Right lung (tissue), 10 donors: ENCODE measurements at places on chromosomes 5 and 9. TPM values are rescaled to one million over a fixed set of nuclear protein-coding genes. Genes with fewer than 3 reads are reported as not detected.

Gene FOXD4L5
- polyA plus RNA-seq, result 0.27 TPM

Gene IL5
- polyA plus RNA-seq, result not detected

Gene ARL14EPL
- polyA plus RNA-seq, result not detected

Gene GPR150
- polyA plus RNA-seq, result not detected

Gene GDA
- not detected for polyA plus RNA-seq
